NCI-H2081 (cell line): ENCODE measurements at places on chromosomes 4 and X.

GRCh38 chr4:128289523-128290158 lies 2.0 kb upstream of the PGRMC2 start:
- DNase-seq, result no peak

DNA sequence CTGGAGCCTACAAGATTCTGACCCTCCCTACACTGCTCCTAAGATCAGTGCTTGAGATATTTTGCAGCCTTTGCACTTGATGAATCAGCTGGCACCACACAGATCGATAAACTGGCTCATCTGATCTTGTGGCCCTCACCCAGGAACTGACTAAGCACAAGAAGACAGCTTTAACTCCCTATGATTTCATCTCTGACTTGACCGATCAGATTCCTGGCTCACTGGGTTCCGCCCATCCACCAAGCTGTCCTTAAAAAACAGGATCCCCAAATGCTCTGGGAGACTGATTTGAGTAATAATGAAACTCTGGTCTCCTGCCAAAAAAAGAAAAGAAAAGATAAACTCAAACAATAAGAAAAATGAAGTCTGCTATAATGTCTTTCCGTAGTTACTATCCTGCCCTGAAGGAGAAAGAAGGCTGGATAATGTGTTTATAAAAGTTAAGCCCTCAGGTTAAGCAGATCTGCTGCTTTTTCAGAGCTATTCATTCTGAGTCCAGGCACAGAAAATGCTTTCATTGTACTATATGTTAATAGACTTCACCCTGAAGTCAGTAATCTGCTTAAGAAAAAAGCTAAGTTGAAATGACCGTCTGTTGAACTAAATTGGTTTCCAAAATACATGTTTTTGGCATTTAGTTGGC lies 795.2 kb downstream of the TRIML1 start:
- DNase-seq, result no peak

- peak; percentile 51 for DNase-seq
Measured at GRCh38 chr4:25367004-25367621, 9.9 kb upstream of the ANAPC4 start.

GRCh38 chr4:105208561-105208960 lies 61.9 kb downstream of the TET2 start:
- no peak for DNase-seq

GRCh38 chr4:129515356-129515755 lies 419.4 kb downstream of the C4orf33 start:
- no peak for DNase-seq

DNA sequence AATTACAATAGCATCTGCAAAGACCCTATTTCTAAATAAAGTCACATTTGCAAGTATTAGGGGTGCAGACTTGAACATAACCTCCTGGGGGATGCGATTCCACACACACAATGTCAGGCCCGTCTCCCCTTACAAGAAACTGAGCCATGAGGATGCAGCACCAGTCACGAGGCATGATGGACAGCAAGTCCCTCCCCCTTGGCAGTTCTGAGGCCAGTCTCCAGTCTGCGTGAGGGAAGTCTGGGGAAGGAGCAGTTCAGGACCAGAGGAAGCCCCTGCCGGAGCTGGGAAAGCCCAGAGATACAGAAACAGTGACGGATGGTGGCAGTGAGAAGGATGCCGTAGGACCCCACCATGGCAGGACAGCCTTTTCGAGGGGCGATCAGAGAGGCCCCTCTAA lies 9.4 kb downstream of the FAM53A start:
- no peak for DNase-seq

GRCh38 chr4:17448689-17449088 lies 63.2 kb downstream of the QDPR start:
- DNase-seq, result no peak

DNA sequence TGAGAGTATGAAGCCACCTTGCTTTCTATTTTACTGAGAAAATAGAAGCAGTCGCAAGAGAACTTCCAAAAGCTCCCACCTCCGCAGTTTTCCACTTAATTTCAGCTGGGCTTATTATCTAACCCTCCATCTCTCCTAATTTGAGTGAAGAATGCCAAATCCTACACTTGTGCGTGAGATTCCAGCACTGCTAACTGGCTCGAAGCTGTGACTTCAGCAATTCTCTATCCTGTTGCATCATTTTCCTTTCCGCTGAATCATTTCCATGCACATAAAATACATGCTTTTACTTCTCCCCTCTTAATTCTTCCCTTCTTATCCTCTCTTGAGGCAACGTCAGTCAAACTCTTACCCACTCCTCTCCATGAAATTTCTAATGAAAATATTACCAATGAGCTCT lies 189.5 kb downstream of the GASK1B start:
- no peak for DNase-seq

DNA sequence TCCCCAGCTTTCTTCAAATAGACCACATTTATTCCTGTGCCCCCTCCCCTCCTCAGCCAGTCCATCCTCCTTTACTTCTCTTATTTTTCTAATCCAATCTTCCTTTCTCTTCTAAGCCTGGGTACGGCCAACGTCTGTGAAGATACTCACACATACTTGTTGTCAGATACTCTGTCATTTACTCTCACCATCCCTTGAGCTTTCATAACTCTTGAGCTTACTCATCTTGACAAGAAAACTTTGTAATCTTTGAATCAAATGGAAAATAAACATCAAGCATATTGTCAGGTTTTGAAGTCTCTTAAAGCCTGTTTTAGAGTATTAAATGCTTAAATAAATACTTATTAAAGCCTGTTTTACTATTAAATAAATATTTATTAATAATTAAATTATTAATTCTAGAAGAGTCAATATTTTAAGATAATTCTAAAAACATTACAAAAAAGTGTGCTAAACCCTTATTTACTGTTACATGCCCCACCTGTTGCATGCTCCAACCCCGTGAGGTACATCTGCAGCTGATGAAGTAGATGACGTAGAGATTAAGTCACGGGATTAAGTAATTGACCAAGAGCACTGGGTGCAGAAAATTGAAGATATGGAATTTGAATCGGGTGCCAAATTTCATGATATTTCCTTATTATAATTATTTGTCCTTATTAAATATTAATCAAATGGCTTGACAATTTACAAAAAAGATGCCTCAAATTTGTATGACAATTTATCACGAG lies 1.5 kb upstream of the TRIML2 start:
- DNase-seq, result no peak

DNA sequence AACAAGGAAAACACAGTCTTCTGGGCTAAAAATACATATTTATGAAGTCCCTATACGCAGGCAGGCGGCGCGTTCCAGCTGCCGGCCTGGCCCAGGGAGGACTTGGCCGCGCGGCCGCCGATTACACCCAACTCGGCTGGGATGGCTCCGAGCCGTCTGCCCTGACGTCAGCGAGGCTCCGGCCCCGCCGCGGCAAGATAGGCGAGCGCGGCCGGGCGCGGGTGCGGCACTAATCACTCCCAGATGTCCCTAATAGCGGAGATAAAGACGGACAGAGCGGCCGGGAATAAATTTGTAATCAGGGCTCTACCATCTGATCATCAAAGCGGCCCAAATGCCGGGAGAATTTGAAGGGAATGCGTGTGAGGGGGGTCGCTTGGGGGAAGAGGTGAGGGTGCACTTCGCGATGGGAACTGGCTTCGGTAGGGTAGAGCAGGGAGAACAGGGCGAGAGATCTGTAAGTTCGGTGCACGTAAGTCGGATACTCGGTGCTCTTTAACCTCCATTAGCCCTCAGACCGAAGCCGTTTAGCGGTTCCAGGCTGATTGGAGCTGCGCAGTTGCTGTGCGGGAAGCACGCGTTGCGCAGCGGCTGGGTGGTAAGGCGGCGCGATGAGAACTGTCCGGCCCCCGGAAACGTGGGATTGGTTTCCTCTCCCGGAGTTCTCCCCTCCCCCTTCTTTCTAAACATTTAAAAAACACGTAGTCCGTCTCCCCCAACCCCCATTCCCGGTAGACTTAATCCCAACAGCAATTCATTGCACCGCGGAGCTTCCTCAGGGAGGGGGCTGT lies 7.7 kb downstream of the HAND2 start:
- DNase-seq, result peak; percentile 61

DNA sequence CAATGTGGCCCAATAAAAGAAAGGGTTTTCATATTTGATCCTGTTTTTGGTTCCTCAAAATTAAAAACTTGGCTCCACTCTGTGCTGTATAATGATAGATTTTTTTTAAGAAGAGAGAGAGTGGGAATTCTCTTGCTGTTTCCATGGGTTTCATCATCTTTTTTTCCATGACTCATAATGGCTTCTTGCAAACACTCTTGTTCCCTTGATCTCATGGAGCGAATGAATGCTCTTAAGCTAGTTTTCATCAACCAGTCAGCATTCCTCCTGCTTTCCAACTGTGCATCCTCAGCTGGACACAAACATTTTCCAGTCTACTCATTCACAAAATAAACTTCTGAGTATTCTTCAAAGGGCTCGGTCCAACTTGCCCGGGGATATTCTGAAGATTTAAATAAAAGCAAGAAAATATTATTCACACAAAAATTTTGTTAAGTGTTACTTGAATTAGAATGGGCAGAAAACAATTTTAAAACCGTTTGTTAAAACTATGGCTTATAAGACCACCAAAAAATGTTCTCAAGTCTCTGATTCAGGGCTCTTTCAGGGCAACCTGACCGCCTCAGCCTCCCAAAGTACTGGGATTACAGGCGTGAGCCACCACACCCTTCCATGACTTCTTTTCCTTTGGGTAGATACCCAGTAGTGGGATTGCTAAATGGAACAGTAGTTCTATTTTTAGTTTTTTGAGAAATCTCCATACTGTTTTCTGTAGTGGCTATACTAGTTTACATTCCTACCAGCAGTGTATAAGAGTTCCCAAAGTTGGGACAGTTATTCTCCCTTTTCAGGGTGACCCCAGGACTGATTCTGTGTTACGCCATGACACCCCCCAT lies 64.7 kb downstream of the TMEM156 start:
- DNase-seq, result no peak

GRCh38 chr4:173556398-173557131 lies 26.5 kb upstream of the HAND2 start:
- DNase-seq, result no peak

DNA sequence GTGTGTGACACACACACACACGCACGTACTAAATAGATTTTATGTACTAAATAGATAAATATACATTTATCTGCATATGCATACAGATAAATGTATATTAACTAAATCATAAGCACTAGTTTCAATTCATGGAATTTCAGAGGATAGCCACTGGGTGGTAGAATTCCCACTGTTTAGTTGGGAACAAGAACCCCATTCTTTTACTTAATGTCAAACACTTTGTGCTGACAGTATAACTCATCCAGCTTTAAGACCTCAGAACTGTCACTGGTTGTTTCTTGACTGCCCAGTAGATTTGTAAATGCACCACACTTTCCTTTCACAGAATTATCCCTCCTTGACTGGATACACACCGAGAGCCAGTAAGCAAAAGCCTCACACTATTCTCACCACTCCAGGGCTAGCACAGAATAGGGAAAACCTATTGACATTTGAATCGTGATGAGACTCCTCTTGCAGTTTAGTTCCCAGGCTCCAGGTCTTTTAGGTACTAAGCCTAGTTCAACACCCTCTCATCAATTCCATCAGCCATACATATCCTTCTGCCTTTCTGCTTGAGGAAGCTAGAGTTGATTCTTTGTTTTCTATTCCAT lies 32.4 kb downstream of the PPARGC1A start:
- no peak for DNase-seq

DNA sequence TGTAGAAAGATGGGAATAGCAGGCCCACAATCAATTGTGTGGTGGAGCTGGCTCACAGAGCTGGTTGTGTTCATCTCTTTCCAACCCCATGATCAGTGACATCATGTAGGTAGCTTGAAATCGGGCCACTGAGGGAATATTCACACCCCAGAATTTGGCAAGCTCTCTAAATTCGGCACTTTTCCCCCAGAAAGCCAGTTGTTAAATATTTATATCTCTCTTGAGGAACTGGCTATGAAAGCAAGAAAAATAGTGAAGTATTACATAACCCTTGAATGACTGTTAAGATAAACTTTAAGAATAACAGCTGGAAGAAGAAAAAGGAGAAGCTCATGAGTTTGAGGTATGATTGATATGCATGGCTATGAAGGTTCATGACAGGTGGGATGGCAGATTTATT lies 38.9 kb downstream of the GPRIN3 start:
- no peak for DNase-seq

DNA sequence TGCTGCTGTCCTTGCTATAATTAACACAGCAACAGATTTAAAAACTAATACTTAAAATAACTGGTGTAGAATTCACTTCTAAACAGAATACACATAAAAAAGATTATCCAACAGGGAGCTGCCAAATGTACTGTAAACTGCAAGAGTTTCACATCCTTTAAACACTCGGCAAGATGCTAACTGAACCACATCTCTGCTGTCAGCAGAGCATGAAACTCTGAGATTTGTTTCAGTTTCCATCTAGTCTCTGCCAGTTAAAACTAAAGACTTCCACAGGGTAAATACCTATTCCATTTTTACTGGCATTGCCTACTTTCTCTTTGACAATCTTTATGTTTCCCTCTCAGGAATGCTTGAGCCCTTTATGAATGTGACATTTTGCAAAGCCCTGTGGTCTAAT lies 127.7 kb downstream of the SLC7A11 start:
- DNase-seq, result no peak

DNA sequence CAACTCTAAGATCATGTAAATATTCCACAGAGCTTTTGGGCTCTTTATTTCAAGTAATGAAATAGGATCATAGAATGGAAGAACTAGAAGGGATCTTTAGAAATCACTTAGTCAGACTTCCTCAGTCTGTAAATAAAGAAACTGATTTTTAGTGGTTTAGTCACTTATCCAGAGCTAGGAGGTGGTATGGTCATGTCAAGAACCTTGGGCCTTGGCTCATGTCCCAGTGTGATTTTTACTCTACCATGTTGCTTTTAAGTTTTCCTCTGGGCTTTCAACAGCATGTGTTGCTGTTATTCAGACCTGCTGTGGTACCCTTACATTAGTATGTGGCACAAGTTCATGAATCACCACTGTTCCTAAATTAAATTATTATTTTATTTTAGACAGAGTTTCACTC lies 184.9 kb downstream of the FRAS1 start:
- no peak for DNase-seq

DNA sequence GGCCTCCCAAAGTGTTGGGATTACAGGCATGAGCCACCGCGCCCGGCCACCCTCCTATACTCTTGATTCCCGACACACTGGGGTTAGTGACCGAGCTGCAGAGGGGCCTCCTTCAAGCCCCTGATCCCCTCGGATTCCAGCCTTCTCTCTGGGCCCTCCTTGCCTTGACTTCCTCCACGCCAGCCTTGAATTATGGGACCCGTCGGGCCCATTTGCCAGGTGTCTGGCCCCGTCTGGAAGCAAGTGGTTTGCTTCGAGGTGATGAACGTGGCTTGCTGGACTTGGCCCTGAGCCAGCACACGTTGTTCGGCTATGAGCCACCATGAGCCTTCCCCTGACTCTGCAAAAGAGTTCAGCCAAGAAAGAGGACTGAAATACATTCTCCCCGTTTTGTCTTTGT lies 37.4 kb upstream of the GRPEL1 start:
- DNase-seq, result no peak

DNA sequence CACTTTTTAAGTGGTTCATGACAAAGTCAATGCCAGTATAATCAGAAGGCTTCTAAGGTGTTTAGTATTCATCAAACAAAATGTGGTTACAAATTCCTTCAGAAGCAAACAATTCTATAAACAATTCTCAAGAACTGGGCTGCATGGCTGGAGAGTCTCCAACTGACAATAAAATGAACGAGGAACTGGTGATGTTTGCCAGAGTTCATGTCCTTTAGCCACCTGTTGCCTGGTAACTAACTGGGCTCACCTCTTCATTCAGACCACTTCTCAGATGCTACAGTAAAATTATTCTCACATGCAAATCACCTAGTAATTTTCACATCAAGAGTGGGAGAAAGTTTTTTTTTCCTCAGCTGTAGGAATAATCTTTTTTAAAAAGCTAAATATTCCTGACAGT lies 53.3 kb downstream of the CAMK2D start:
- DNase-seq, result no peak

- DNase-seq, result no peak
Measured at GRCh38 chr4:86233681-86234080, 126.2 kb downstream of the MAPK10 start.
